ENCODE measurements at places on chromosomes 13 and 19.

DNA sequence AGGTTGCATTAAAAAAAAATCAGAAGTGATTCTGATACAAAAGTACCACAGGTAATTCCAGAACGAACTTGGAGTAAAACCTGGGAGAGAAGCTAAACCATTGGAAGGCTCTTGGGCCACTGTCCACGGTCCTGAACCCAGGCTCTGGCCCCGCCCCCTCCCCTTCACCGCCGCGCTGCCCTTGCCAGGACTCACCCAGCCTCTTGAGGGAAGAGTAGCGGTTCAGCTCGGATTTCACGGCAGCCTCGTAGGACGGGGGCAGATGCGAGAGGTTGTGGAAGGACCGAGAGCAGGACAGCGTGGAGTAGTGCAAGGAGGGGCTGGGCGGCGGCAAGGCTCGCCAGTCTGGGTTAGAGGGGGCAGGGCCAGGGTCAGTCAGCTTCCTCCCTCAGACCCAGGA lies 5.7 kb downstream of the SHISA7 start:
- peak; percentile 72 for DNase-seq

DNA sequence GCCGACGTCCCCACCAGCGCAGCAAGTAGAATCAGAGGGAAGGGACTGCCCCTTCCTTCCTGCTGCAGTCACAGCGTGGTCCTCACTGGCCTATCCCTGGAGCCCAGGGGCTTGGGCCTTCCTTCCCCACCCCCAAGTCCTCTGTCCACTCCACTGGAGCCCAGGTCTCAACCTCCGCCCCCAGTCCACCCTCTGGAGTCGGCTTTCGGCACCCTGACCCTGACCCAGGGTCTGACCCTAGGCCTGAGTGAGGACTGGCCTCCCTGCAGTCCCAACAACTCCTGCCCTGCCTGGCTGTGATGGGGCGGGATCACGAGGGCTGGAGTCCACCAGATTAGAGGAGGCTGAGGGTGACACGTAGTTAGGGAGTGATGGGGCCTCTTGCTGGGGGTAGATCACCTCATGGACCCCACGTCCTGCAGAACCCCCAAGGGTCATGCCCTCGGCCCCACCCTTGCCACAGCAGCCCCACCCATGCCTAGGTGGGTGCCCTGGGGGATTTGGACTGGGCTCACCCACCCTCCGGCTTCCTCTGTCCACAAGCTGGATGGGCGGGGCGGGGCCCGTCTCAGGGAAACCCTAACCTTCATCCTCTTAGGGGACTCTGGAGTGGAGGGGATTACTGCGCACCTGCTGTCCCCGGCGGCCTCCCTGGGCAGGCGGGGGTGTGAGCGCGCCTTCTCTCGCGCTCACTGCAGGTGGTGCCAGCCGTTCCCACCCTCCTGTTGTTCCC lies 3.8 kb downstream of the RAX2 start:
- DNase-seq = no peak

DNA sequence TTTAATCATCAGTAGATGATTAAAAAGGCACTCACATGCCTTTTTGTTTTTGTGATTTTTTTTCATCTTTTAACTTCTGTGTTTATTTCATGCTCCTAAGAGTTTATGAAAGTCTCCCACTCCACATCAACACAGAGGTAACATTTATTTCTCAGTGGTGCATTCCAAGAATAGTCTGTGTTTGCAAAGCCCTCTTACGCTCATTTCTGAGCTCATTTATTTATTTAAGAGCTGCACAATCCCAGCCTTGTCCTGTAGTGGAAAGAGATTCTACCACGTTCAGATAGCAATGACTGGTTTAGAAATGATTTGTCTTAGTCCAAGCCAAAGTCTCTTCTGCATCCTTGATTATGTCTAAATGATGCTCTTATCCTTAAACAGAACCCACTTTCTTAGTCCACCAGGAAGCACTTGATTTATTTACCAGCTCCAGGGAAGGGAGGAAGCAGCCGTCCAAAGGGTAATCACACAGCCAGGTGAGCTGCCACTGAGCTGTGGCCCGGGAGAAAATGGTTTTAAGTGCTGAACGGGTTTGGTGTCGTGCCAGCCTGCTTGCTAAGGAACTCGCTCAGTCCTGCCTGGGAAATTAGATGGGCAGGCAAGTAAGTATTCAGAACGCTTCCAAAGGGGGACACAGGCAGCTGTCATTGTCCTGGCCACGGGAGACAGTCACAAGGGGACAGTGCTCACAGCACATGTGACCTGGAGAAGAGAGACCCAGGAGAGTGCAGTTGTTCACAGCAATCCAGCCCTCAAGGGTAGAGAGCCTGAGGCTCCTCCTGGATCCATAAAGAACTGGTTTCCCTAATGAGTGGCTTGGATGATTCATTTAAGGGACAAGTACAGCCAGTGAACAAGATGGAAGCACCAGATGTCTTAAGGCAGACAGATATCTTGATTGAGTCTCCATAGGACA lies 131.8 kb upstream of the WASF3 start:
- DNase-seq = no peak

DNA sequence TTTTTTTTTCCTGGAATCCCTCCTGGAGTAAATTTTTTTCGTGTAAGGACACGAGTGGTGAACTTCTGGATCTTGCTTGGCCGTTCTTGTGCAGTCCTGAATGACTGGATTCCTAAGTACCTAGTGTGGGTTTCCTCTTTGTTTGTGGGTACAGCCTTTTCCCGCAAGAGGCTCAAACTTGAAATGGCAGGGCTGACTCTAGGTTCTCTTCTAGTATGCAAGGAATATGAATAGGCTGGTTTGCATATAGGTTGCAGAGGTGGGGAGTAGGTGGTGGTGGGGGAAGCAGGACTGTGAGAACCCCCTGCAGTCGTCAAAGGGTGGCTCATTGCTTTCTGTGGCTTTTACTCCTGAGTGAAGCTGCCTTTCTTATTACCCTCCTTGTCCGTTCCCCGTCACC lies 13.6 kb downstream of the UBAC2 start:
- DNase-seq = no peak

GRCh38 chr19:815775-816499 lies 5.8 kb downstream of the PLPPR3 start:
- DNase-seq = no peak

DNA sequence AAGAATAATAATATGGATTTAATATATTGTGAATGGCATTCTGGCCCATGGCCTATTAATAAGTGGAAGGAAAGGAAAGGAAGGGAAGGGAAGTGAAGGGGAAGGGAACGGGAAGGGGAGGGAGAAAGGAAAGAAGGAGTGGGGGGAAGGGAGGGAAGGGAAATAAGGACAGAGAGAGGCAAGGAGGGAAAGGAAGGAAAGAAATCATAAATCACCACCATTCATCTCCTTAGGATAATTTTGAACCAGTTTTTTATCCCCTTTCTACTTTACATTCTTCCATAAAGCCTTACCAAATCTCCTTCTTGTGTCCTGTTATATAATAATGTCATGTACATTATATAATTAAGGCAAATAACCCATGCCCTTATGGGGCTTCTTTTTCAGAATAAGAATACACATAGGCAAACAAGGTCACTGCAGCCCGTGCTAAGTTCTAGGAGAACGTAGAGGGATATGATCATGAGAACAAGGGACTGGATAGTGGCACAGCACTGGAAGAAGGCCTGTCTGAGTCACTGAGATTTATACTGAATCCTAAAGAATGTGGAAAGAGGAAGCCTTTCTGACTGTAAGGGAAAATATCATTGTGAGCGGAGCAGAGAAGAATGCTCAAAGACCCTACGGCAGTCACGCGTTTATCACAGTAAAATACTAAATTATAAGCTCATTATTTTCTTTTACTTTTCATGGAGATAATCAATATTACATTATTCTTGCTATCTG lies 444.5 kb upstream of the GPC6 start:
- DNase-seq = no peak

DNA sequence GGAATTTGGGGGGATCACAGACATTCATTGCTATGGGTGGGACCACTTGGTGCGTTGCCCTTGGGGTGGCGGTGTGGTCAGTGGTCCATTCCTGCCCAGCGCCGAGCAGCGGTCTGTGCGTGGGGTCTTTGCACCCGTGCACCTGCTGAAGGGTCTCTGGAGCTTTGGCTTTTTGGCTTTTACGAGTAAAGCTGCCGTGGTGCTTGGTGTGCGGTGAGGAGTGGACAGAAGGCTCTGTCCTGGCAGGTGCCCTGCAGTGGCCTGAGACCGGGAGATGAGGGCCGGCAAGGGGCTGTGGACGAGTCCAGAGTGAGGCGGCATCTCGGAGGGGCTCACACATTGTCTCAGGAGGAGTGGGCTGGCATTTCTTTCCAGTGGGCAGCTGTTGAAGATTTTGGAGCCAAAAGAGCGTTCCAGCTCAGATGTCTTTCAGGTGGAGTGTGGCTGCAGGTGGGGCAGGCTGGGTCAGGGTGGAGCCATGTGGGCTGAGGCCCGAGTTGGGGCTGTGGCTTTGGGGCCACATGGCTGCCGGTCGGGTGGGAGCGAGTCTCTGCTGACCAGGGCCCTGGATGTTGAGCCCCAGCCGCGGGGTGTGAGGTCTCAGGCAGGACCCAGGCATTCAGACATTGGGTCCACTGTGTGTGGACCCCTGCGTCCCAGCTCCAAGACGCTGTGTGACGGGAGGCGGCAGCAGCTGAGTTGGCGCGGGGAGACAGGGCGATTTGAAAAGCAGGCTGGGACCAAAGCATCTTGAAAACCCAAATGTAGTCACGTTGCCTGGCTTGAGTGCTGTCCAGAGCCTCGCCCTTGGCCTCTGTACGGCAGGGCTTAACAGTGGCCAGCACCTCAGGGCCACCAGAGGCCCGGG lies 11.7 kb downstream of the GNA11 start:
- DNase-seq = no peak

All from ELR (cell line).